ENCODE measurements at places on chromosomes 7 and 10.

DNA sequence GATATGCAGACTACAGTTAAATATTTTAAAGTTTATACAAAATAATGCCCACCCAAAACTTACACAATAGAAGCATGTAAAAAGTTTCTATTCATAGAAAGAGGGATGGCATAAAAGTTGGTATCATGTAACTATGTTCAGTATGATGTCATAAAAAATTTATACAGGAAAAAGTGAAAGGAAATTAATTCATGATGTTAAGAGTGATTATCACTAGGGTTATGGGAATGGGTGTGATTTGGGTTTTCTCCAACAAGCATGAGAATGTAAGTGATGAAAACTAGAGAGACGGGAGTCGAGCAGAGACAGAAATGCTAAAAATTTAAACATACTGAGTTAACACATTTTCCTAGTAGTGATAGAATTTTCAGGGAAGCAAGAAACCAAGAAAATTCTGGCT is 52.7 kb downstream of the GDI2 start:
- DNase-seq: no peak

GRCh38 chr7:127901895-127902703 is 129.1 kb downstream of the LRRC4 start:
- DNase-seq: no peak

- DNase-seq: no peak
Observed at GRCh38 chr10:69047111-69047832, 40.6 kb upstream of the SRGN start.

DNA sequence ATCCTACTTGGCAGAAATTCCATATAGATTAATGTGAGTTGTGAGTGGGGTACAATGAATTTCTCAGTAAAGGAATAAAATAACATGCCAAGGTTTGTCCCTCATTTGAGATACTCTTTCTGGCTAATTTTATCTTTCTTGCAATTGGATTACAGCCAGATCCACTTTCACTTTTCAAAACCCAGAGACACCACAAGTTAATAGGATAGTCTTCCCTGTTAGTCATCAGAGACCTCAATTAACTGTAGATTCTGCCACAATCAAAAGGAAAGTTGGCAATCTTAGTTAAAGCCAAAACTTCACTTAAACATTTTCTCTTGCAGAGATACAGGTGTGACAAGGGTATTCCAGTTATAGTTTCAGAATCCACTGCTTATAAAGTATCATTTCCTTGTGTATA is 91.4 kb upstream of the PHYHIPL start:
- no peak for DNase-seq

GRCh38 chr10:75643405-75643804 is 212.0 kb downstream of the LRMDA start:
- no peak for DNase-seq
